Brain (organoid and tissue), 16 donors: ENCODE measurements at places on chromosomes 6 and 20. TPM values are rescaled to one million over a fixed set of nuclear protein-coding genes. Genes with fewer than 3 reads are reported as not detected.

GRCh38 chr20:58853466-58853865 is 950 bp downstream of the GNAS start:
- DNase-seq, result no peak

GRCh38 chr20:45899046-45899835 is 8.1 kb downstream of the CTSA start:
- DNase-seq, result no peak

- DNase-seq, result no peak
Observed at GRCh38 chr20:22438926-22439325, 145.4 kb downstream of the FOXA2 start.

DNA sequence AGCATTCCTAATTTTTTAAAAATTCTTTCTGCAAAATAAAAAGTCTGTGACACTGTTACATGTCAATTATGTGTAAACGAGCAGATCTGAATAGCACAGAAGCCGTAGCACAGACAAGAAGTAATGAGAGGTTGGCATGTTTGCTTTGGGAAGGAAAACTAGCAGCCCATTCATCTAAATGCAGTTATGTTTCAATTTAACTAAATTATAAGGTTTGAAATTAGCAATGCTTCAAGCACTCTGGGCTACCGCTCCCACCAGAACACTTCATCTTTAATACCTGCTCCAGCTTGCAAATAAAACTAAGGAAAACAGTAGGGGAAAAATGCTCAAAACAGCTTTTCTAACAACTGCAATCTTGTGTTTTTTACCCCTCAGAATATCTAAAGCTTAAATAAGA is 73.9 kb downstream of the PTPRK start:
- peak; percentile 39 for DNase-seq

DNA sequence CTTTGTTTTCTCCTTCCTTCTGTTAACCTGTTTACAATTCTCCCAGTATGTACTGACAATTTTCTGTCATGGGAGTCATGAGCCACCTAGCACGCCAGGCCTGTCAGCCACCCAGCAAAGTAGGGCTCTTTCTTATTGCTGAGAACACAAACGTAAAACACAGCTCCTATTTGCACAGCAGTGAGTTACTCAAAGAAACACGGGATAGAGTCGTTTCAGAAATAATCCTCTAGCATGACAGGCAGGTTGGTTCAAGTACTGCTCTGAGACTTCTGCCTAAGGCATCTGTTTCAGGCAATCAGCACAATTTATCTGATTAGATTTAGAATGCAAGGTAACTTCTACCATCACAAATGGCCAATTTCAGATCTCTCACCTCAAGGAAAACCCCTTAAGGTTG is 88.8 kb downstream of the CD24 start:
- no peak for DNase-seq

GRCh38 chr6:161437851-161438250 is 164.0 kb upstream of the AGPAT4 start:
- no peak for DNase-seq

GRCh38 chr20:3815703-3816315 is 4.5 kb upstream of the AP5S1 start:
- no peak for DNase-seq

DNA sequence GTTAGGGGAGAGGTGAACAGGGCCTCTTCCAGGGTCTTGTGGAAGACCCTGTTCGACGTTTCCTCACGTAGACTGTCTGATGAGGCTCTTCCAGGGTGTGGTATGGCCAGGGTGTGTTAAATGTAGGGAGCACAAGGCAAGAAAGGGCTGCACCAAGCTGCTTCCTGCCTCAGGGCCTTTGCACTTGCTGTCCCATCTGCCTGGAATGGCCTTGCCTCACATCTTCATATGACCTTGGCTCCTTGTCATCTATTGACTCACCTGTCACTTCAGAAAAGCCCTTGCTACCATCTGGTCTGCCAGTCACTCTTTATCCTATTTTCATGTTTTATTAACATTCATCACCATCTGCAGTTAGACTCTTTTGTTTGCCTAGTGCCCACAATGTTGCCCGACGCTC is 31.0 kb downstream of the E2F3 start:
- no peak for DNase-seq

- DNase-seq, result no peak
Observed at GRCh38 chr20:32664678-32665159, 9.0 kb downstream of the C20orf203 start.

DNA sequence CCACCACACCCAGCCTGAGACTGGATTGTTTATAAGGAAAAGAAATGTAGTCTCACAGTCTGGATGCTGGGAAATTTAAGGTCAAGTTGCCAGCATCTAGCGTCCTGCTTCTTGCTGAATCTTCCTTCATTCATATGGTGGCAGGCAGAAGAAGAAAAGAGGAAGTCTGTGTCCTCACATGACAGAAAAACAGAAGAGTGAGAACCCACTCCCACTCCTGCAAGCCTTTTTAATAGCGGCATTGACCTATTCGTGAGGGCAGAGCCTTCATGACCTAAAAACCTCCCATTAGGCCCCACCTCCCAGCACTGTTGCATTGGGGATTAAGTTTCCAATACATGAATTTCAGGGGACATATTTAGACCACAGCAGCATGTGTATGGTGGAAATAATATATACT is 160.8 kb upstream of the BMP2 start:
- no peak for DNase-seq

Gene HTR1E
- polyA plus RNA-seq, result 1.1 TPM

Gene POPDC3
- polyA plus RNA-seq, result 8.0 TPM

Gene NRSN1
- polyA plus RNA-seq, result 123 TPM

Gene RUNX2
- 0.31 TPM for polyA plus RNA-seq

Gene TPX2
- 150 TPM for polyA plus RNA-seq

Gene PRR18
- polyA plus RNA-seq, result 22.1 TPM

Gene FNDC1
- 0.83 TPM for polyA plus RNA-seq
